ENCODE measurements at places on chromosomes 6 and 20. TPM values are rescaled to one million over a fixed set of nuclear protein-coding genes. Genes with fewer than 3 reads are reported as not detected.

- DNase-seq = no peak
These were observed 7.3 kb upstream of the SNTA1 start for GRCh38 chr20:33450867-33451266.

DNA sequence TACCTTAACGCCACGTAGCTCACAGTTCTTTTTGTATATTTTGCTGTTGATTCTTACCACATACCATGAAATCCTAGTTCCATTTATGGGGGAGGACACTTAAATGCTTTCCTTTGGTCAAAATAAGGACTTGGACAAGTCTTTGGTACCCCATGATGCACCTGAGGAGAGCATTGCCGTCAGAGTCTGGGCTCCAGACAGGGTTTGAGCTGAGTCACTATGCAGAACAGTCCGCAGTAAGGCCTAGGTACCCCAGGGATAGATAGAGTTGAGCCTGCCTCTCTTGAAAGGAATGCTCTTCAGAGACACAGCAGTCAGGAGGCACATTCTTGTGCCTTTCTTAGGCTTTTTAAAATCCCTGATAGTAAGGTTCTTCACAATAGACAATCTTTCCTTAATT is 6.0 kb downstream of the PARD6B start:
- no peak for DNase-seq

GRCh38 chr20:10466325-10466724 is 31.2 kb downstream of the SLX4IP start:
- no peak for DNase-seq

SLC2A10 gene
- total RNA-seq = 49.0 TPM

UST gene
- total RNA-seq = 30.8 TPM

DNA sequence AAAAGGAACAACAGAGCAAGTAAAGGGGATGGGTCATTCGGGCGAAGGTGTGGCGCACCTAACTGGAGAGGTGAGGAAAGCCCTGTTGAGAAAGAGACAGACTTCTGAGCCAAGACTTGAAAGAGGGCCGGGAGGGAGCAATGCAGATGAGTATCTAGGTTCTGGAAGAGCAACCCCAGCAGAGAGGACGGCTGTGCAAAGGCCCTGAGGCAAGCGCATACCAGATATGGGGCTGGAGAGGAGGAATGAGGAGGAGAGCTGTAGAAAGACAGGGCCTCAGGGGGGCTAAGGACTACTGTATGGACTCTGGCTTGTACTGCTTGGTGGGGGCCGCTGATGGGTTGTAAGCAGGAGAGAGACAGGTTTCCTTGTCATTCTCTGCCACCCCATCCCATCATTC is 21.9 kb downstream of the TRERF1 start:
- no peak for DNase-seq

LY6G6C gene
- not detected for total RNA-seq

DNA sequence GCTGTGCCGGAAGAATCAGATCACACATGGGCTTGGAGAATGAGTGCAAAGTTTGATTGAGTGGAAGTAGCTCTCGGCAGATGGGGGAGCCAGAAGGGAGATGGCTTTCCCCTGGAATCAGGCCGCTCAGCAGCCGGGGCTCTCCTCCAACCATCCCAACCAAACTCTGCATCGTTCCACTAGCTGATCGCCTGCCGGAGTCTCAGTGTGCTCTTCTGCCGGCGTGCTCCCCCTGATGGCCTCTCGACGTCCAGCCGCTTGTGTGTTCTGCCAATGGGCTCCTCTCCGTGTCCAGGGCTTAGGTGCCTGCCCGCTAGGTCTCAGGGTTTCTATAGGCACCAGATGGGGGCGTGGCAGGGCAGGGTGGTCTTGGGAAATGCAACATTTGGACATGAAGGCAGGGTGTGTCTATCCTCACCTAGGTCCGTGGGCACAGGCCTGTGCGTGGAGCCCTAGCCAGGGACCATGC is 4.9 kb upstream of the BIRC7 start:
- DNase-seq = no peak

CALHM6 gene
- 15.0 TPM for total RNA-seq

FGD2 gene
- total RNA-seq = 27.5 TPM

GRCh38 chr20:46739431-46740213 is 30.2 kb downstream of the SLC2A10 start:
- DNase-seq = no peak

MCCD1 gene
- total RNA-seq = not detected

DNA sequence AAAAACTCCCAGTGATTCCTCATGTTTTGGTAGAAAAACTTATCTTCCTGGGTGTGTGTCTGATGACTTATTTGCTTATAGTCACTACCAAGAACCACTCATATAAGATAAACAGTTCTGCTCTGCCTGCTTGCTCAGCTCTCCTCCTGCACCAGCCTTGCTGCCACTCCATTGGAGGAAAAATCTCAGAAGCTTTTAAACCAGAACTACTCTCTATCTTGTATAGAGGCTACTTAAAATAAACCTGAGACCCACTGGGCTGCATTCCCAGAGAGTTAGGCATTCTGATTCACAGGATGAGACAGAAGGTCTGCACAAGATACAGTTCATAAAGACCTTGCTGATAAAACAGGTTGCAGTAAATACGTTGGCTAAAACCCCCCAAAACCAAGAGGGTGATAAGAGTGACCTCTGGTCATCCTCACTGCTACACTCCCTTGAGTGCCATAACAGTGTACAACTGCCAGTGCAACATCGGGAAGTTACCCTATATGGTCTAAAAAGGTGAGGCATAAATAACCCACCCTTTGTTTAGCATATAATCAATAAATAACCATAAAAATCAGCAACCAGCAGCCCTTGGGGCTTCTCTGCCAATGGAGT is 728.3 kb downstream of the EPHA7 start:
- DNase-seq = no peak

DNA sequence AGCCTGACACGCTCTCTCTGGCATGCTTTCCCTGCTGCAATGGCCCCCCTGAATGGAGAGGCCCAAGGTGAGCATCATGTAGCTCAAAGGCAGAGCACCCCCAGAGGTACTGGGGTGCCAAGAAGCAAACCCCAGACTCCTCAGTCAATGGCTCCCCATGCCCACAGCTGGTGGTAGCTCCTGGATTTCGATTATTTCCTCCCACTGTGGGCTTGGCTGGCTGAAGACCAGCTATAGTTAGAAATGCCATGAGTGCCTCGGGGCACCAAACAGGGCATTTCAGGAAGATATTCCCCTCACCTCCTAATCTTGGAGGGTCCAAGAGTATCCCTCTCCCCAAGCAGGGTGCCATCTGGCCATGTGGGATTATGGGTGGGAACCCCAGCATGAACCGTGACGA is 16.8 kb downstream of the MAP1LC3A start:
- no peak for DNase-seq

DNMT3B gene
- total RNA-seq = 0.81 TPM

ZSCAN26 gene
- 45.0 TPM for total RNA-seq

DNA sequence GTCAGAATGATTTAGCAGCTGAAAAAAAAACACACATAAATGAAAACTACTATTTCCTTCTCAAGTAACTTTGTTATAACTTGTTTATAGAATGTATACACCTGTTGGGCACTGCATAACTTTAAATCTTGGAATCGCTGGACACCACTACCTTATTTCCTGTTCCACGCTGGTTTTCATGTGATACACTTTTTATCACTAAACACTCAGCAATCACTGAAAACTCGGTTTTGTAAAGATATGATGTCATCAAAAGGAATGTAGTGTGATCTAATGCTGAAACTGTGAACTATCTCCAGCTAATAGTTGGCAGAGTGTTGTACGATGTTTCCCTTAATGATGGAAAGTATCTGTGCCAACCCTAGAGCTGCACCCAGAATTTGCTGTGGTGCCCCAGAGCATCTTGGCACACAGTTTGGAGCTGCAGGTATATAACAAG is 127.9 kb downstream of the BACH2 start:
- DNase-seq = no peak

DNA sequence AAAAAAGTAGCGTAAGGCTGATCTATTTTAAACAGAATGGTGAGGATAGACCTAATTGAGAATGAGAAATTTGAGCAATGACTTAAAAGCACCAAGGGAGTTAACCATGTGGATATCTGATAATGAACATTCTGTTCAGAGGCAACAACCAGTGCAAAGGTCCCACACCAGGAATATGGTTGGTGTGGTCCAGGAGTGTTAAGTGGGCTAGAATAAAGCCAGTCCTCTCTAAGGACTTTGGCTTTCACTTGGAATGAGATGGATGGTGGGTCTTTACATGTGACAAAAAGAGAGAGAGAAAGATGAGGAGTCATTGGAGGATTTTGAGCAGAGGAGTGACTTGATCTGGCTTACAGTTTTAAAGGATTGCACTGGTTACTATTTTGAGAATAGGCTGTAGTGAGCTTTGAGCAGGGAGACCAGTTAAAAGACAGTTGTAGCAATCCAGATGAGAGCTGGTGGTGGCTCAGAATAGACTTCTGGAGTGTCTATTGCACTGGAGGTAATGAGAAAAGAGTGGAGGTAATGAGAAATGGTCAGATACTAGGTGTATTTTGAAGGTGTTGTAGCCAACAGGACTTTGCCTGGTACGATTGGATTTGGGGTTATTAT is 89.8 kb downstream of the SCAF8 start:
- no peak for DNase-seq

BPIFA1 gene
- total RNA-seq = not detected
